ENCODE measurements at places on chromosomes 5 and 9.

DNA sequence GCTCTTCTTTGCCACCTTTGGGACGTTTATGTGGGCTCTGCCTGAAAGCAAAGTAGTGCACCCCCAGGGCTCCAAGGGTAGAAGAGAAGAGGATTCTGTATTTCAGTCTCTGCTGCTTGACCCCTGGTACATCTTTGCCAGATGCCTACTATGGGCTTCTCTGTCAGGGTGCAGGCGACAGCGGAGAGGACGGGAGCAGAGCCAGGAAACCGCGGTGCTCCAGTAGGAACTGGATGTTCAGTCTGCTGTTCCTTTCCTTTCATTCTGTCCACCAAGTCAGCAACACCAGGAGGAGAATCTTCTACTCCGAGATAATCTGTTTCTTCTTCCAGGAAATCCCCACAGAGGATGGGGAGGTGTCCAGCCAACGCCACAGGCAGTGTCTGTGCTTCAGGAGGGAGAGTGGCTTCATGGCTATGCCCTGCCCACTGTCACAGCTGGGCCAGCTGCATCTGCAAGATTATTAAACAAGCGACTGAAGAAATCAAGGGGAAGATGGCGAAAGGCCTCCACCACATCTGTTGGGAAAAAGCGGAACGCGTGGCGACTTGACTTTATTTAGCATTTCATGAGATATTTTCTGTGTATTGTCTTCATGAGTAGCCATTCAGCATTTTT lies 398.3 kb downstream of the IRX1 start:
- DNase-seq = no peak

GRCh38 chr5:104513640-104514072 lies 951.1 kb upstream of the NUDT12 start:
- no peak for DNase-seq

DNA sequence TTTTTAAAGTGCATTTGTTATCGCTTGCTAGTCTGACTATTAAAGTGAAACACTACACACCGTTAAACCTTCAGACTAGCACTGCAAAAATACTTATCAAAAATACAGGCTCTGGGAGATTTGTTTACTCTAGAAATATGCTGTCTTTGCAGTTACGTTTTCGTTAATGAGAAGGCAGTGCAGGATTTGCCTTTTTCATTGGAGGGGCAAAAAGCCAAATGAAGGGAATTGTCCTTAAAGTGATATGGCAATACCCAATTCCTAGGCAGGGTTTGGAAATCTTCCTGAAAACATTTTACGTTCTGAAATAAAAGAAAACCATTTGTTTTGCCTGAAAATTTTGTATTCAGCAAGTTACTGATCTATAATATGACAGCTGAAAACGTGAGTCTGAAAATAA lies 1800.2 kb downstream of the MAT2B start:
- no peak for DNase-seq

GRCh38 chr5:150303660-150304386 lies 1.1 kb upstream of the ARSI start:
- DNase-seq = no peak

GRCh38 chr9:126301985-126302603 lies 24.5 kb upstream of the MVB12B start:
- DNase-seq = peak; percentile 65

GRCh38 chr5:111596705-111597104 lies 84.4 kb upstream of the STARD4 start:
- no peak for DNase-seq

- DNase-seq = no peak
Observed at GRCh38 chr9:79542735-79543620, 28.8 kb upstream of the TLE4 start.

- DNase-seq = no peak
Observed at GRCh38 chr9:19271081-19271480, 40.6 kb downstream of the DENND4C start.

GRCh38 chr5:132486318-132487094 lies 4.1 kb downstream of the IRF1 start:
- DNase-seq = peak; percentile 21

GRCh38 chr5:96487859-96488258 lies 54.8 kb upstream of the PCSK1 start:
- no peak for DNase-seq

DNA sequence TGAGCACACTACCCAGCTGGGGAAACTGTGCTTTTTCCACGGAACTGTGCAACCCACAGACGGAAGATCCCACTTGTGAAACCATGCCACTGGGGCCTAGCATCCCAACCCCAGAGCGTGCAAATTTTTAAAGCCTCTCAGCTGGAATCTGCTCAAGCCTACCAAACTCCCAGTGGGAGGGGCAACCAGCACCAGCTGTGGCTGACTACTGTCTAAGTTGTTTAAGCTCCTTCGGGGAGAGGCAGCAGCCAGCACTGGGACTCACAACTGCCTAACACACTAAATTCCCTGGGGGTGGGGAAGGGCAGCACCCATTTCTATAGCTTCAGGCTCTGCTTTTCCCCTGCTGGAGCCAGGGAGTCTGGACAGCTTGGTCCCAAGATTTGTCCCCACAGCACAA lies 287.6 kb upstream of the MSX2 start:
- DNase-seq = no peak

DNA sequence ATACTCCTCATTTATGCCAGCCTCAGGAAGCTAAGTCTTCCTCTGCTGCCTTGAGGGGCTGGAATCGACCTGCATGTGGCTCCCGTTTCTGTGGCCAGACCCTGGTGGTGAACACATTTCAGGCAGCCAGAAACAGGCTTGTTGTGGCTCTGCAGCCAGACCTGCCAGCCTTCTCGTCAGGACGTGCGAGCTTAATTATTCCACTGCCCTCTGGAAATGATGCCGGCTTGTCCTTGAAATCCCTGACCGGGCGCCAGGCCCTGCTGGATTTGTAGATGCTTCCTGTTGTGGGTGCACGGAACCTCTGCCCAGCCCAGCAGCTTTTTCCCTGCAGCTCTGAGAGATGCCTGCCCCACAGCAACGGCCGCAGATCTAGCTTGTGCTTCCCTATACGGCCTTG lies 41.6 kb downstream of the PDZD2 start:
- DNase-seq = no peak

- DNase-seq = no peak
Observed at GRCh38 chr9:79220251-79220650, 351.5 kb upstream of the TLE4 start.

- no peak for DNase-seq
Observed at GRCh38 chr9:91698266-91698665, 251.8 kb downstream of the ROR2 start.

- no peak for DNase-seq
Observed at GRCh38 chr5:164627021-164627420, 1121.6 kb downstream of the MAT2B start.

DNA sequence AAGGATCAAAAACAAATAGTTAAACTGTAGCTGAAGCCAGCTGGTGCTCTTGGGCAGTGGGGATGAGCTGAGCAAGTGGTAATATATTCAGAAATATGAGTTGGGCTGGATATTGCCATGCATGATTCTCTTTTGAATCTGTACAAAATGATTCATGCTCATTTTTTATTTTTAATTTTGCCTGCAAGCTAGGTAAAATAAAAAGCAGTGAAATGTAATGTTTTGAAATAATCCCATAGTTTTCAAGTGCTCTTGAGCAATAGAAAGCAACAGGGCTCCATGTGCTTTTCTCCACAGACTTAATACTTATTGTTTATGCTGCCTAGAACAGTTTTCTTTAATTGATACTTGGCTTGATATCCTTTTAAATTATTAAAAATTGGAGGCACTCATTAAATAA lies 489.3 kb downstream of the TLE4 start:
- DNase-seq = no peak

GRCh38 chr5:79448336-79448735 lies 65.6 kb downstream of the HOMER1 start:
- DNase-seq = no peak

DNA sequence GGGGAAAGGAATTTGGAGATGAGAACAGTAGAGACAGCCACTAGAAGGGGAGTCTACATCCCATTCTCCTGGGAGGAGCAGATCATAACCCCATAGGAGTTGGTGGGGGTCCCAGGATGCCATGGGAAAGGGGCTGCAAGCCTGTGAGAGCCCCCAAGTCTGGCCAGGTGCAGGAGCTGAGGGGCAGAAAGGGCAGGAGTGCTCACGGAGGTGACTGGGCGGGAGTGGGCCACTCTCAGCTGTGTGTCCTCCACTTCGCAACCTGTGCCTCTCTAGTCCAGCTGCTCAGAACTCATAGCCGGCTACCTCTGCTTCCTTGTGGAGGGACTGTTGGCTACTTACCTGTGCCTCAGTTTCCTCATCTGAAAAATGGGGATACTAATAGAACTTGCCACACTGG lies 263.9 kb downstream of the FSTL4 start:
- no peak for DNase-seq

GRCh38 chr5:124735169-124735858 lies 11.1 kb downstream of the ZNF608 start:
- no peak for DNase-seq

- DNase-seq = no peak
Observed at GRCh38 chr5:14208071-14209021, 65.2 kb downstream of the TRIO start.

GRCh38 chr5:173279166-173279565 lies 44.2 kb upstream of the NKX2-5 start:
- no peak for DNase-seq
